Panc1 (cell line): ENCODE measurements at places on chromosomes 13 and 19. TPM values are rescaled to one million over a fixed set of nuclear protein-coding genes. Genes with fewer than 3 reads are reported as not detected.

The RNF113B gene
- not detected for total RNA-seq

The ATP13A1 gene
- total RNA-seq = 62.3 TPM

The COG3 gene
- 13.6 TPM for total RNA-seq

The GSX1 gene
- not detected for total RNA-seq

The OR7C2 gene
- not detected for total RNA-seq

The ZNF737 gene
- total RNA-seq = 11.6 TPM

The TMEM190 gene
- 0.74 TPM for total RNA-seq

The TYROBP gene
- not detected for total RNA-seq

The CILP2 gene
- total RNA-seq = 0.46 TPM

DNA sequence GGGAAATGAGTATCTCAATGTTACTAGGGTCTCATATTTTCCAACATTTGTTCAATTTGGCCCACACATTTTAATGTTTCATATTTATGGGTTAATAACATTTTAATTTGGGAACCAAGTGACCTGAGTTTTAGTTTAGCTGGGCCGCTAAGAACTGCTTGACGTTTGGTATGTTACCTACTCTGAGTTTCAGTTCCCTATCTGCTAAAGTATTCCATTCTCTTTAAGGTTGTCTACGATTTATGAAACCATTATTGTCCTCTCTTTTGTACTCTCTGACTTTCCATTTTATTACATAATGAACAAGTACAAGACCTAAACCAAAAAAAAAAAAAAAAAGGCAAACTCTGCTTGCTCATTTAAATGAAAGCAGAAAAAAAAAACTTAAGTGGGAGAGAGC, 89.9 kb downstream of the FGF14 start:
- no peak for DNase-seq

GRCh38 chr13:39938596-39938995, 283.1 kb downstream of the COG6 start:
- no peak for DNase-seq

DNA sequence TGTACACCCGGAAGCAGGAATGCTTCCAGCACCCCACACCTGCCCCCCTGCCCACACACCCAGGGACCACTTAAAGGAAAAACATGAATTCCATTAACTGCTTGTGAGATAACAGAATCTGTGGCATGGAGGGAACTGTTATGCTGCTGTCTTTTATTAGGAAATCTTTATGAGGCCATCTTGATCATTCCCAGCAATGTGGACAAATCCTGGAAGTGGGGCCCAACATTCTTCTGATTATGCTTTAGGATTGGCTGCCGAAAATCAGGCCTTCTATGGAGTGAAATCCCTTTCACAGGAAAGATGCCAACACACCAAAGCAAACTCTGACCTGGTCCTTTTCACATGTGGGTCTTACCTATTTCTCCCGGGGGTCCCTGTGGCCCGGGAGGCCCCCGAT, 114.5 kb downstream of the COL4A1 start:
- no peak for DNase-seq

- DNase-seq = no peak
Observed at GRCh38 chr19:29943615-29944014, 1.6 kb downstream of the URI1 start.

DNA sequence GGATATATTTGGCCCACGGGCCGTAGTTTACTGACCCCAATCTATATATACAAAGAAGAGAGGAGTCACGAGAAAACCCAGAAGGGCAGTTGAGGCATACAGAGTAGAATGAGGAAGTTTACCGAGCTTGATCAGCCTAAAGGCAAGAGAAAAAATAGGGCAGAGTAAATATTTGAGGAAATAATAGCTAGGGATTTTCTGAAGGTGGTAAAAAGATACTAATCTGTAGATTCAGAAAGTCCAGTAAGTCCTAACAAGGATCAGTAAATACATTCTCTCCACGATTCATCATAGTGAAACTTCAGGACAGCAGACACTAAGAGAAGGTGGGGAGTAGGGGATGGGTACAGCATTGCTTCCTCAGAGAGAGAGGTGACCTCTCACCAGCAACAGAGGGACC, 248.1 kb downstream of the ATP8A2 start:
- no peak for DNase-seq

GRCh38 chr13:31119966-31120700, 41.6 kb downstream of the HSPH1 start:
- no peak for DNase-seq

DNA sequence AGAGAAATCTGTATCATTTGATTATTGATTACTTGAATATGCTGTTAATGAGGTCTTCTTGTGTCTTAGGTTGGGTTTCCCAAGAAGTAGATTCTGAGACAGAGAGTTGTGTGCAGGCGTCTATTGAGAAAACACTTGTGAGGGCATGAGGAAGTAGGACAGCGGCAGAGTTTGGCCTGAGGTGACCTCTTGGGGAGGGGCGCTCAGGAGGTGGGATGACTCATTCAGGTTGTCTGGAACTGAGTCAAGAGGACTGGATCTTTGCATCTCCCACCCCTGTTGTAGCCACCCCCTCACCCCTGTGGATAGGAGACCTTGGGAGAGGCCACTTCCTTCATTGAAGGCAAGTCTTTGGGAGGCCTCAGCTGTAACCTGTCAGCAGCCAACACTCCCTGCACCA, 35.2 kb upstream of the WDFY2 start:
- no peak for DNase-seq

- no peak for DNase-seq
Observed at GRCh38 chr13:36774931-36775330, 44.1 kb upstream of the RFXAP start.

- no peak for DNase-seq
Observed at GRCh38 chr19:55473225-55474012, 3.0 kb upstream of the ZNF628 start.

DNA sequence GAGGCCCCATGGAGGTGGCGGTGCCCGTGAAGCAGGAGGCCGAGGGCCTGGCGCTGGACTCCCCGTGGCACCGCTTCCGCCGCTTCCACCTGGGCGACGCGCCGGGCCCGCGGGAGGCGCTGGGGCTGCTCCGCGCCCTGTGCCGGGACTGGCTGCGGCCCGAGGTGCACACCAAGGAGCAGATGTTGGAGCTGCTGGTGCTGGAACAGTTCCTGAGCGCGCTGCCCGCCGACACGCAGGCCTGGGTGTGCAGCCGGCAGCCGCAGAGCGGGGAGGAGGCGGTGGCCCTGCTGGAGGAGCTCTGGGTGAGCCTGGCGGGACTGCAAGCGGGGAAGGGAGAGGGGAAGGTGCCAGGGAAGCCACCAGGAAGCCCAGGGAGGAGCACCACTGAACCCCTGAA, 5.8 kb downstream of the ZNF444 start:
- DNase-seq = no peak

GRCh38 chr13:40922437-40923040, 96.6 kb downstream of the ELF1 start:
- no peak for DNase-seq

DNA sequence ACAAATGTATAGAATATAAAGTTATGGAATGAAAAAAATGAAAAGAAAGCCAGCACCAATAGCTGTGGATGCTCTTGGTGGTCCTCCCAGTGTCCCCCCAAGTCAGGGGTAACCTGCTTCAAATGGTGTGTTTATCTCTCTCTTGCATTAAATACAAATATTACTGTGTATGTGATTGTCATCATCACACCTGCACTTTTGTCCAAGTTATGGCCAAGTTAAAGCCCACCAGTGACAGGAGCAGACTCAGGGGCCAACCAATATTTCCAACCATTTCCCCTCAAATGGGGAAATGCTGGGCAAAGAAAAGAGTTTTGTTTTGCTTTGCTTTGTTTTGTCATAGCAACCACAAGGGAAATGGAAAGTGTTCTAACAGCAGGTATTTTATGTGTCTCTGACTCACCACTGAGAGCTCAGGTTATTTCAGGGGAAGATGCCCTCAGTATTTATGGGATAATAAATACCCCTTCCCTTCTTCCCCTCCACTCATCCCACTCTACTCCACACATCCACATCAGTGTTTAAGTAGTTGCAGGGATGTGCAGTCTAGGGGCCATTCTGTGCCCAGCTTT, 133.6 kb downstream of the COL4A1 start:
- no peak for DNase-seq

DNA sequence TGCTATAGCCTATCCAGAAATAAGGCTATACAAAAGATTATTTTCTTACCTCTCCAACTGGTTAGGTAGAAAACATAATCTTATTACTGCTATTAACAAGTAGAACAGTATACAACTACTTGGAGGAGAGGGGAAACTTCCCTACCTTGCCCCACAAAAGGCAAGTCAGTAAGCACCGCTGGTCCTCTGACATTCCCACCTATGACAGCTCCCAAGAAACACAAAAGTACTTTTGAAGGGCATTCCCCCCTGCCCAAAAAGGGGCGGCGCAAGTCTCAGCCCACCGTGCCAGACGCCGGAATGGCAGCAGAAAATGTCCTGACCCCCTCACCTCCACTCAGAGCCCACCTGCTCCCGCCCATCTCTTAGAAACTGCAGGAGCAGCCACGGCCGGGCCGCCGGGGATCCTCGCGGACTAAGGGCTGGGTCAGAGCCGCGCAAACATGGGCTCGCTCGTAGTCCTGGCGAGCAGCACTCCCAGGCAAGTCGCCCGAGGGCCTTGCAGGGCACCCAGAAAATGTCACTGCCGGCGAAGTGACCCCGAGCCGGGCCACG, 437 bp downstream of the SUCLA2 start:
- no peak for DNase-seq

- no peak for DNase-seq
Observed at GRCh38 chr19:5360003-5360780, 19.6 kb upstream of the PTPRS start.
